PC-9 (cell line): ENCODE measurements at places on chromosomes 4 and X. TPM values are rescaled to one million over a fixed set of nuclear protein-coding genes. Genes with fewer than 3 reads are reported as not detected.

The NPFFR2 gene
- not detected in 2 replicates for total RNA-seq

The CXCL10 gene
- not detected in 2 replicates for total RNA-seq

DNA sequence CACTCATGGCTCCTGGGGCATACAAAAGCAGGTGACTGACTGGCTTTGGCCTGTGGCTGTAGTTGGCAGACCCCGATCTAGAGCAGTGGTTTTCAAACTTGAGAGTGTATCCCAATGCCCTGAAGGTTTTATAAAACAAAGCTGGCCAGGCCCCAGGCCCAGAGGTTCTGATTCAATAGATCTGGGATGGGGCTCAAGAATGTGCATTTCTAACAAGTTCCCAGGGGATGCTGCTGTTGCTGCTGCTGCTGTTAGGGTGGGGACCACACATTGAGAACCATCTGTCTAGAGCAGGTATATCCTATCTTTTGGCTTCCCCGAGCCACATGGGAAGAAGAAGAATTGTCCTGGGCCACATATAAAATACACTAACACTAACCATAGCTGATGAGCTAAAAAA, 7.3 kb downstream of the AIFM1 start:
- no peak for DNase-seq
- H3K36me3 ChIP-seq: peaks cover 21% of the 10 kb centered on the region; the same call in 1 of the 2 replicates
- H3K4me1 ChIP-seq: no peaks in the 10 kb centered on the region
- H3K27me3 ChIP-seq: no peaks in the 10 kb centered on the region
- no peak overlapping the region for H3K27ac ChIP-seq

- H3K27me3 ChIP-seq: no peaks in the 10 kb centered on the region
- DNase-seq: peak; percentile 41
- peak overlapping the region; percentile 86 for H3K4me3 ChIP-seq
- H3K4me1 ChIP-seq: peaks cover 17% of the 10 kb centered on the region; the same call in 1 of the 2 replicates
- H3K27ac ChIP-seq: peak overlapping the region; percentile 86
- H3K36me3 ChIP-seq: no peaks in the 10 kb centered on the region
These were observed 1.0 kb upstream of the ARHGAP4 start for GRCh38 chrX:153926858-153927671.

DNA sequence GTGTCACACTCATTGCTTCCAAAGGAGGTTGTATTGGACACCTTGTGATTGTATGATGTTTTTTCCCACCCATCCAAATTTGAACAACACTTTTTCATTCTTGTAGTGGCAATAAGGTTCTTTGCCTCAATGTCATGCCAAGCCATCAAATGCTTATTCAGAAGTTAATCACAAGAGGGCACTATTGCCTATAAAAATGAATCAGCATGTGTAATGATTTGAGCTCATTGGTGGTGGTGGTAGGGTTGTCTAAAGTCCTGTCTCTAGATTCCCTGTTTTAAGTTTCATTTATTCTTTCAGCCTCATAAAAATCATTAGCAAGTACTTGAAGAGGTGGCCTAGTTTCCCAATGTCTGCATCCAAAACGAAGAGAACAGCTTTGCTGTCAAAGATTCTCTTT, 37.0 kb downstream of the IRS4 start:
- no peak overlapping the region for H3K4me3 ChIP-seq
- H3K27ac ChIP-seq: no peak overlapping the region
- no peak for DNase-seq
- no peaks in the 10 kb centered on the region for H3K36me3 ChIP-seq

DNA sequence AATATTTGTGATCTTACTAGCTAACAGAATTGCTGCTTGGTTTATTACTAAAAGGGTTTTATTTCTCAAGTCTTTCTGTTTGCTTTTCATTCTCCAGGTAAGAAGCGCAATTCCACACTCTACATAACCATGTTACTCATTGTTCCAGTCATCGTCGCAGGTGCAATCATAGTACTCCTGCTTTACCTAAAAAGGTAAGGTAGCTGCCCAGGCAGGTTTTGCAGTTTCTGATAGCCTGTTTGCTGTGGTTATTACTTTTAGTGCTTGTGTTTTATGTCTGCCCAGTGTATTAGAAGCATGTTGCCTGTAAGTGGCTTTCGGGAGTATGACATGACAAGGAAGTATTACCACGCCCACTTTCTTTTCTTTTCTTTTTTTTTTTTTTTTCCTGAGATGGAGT, 46.4 kb downstream of the IL13RA1 start:
- H3K4me3 ChIP-seq: no peak overlapping the region
- 0 out of 2 replicates have a peak, but pooled peaks cover 5% of the 10 kb centered on the region for H3K4me1 ChIP-seq
- H3K36me3 ChIP-seq: peaks cover 3% of the 10 kb centered on the region
- H3K27ac ChIP-seq: peak overlapping the region; percentile 39
- DNase-seq: peak; percentile 74

GRCh38 chr4:70515367-70516250, 2.8 kb upstream of the AMTN start:
- no peaks in the 10 kb centered on the region for H3K4me1 ChIP-seq
- DNase-seq: no peak
- H3K27ac ChIP-seq: no peak overlapping the region
- no peak overlapping the region for H3K4me3 ChIP-seq

- H3K4me1 ChIP-seq: no peaks in the 10 kb centered on the region
- no peak overlapping the region for H3K27ac ChIP-seq
- no peaks in the 10 kb centered on the region for H3K36me3 ChIP-seq
- no peak for DNase-seq
- H3K27me3 ChIP-seq: no peaks in the 10 kb centered on the region
- H3K4me3 ChIP-seq: no peak overlapping the region
These were observed 216.6 kb downstream of the PDGFC start for GRCh38 chr4:156754832-156755570.

- H3K27me3 ChIP-seq: no peaks in the 10 kb centered on the region
- H3K27ac ChIP-seq: no peak overlapping the region
- no peak for DNase-seq
- no peaks in the 10 kb centered on the region for H3K4me1 ChIP-seq
- no peak overlapping the region for H3K4me3 ChIP-seq
These were observed 239.6 kb upstream of the VCX start for GRCh38 chrX:7603387-7603786.

- no peak overlapping the region for H3K4me3 ChIP-seq
- H3K27ac ChIP-seq: no peak overlapping the region
- H3K27me3 ChIP-seq: no peaks in the 10 kb centered on the region
- no peaks in the 10 kb centered on the region for H3K4me1 ChIP-seq
- H3K36me3 ChIP-seq: no peaks in the 10 kb centered on the region
These were observed 47.0 kb upstream of the MID1IP1 start for GRCh38 chrX:38754102-38754790.

- no peak overlapping the region for H3K27ac ChIP-seq
- H3K4me1 ChIP-seq: no peaks in the 10 kb centered on the region
- DNase-seq: no peak
- no peak overlapping the region for H3K4me3 ChIP-seq
- H3K36me3 ChIP-seq: no peaks in the 10 kb centered on the region
These were observed 58.5 kb upstream of the PITX2 start for GRCh38 chr4:110681381-110681780.

DNA sequence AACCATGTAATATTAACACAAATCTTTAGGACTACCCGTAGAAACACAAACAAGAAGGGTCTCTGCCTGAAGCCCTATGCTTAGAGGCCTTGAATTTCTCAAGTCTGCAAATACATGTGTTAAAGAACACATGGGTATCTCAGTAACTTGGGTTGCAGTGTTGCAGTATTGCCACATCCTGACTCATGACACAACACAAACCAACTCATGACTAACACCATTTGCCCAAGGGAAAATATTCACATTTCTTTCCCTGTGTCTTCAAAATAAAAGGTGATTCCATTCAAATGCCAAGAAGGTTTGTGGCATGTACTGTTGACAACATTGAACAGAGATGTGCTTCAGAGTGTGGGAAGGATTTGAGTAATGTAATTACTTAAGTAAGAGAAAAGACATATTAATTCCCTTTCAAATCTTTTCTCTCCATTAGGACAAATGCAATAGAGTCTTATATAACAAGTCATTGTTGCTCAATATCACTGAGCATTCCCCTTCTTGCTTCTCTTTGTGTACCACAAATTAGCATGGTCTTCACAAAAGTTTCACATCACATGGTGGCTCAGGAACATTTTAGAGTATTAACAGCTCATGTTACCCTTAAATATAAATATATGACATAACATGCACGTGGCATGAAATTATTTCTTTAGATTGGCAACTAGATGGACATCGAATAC, 487.1 kb downstream of the STPG2 start:
- H3K27ac ChIP-seq: no peak overlapping the region
- no peak overlapping the region for H3K4me3 ChIP-seq
- peaks cover 8% of the 10 kb centered on the region; the same call in 1 of the 2 replicates for H3K4me1 ChIP-seq
- H3K36me3 ChIP-seq: no peaks in the 10 kb centered on the region

GRCh38 chr4:71441186-71442169, 102.7 kb downstream of the SLC4A4 start:
- no peak overlapping the region for H3K27ac ChIP-seq
- H3K4me3 ChIP-seq: no peak overlapping the region
- no peaks in the 10 kb centered on the region for H3K4me1 ChIP-seq
- no peaks in the 10 kb centered on the region for H3K27me3 ChIP-seq
- H3K36me3 ChIP-seq: no peaks in the 10 kb centered on the region
- no peak for DNase-seq

DNA sequence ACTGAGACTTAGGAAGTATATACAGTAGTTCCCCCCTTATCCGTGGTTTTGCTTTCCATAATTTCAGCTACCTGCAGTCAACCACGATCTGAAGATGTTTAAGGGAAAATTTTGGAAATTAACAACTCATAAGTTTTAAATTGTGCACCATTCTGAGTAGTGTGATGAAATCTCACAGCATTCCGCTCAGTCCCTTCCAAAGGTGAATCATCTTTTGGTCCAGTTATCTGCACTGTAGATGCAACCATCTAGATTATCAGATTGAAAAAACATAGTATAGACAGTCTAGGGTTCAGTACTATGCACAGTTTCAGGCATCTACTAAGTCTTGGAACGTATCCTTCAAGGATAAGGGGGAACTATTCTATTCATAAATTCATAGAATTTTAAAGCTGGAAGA, 109.0 kb downstream of the ANXA3 start:
- H3K4me1 ChIP-seq: peaks cover 17% of the 10 kb centered on the region
- H3K27ac ChIP-seq: no peak overlapping the region
- H3K36me3 ChIP-seq: no peaks in the 10 kb centered on the region
- DNase-seq: no peak
- H3K4me3 ChIP-seq: no peak overlapping the region

GRCh38 chrX:12789976-12790375, 1.2 kb upstream of the PRPS2 start:
- no peaks in the 10 kb centered on the region for H3K27me3 ChIP-seq
- DNase-seq: no peak
- H3K4me3 ChIP-seq: no peak overlapping the region
- H3K36me3 ChIP-seq: no peaks in the 10 kb centered on the region

DNA sequence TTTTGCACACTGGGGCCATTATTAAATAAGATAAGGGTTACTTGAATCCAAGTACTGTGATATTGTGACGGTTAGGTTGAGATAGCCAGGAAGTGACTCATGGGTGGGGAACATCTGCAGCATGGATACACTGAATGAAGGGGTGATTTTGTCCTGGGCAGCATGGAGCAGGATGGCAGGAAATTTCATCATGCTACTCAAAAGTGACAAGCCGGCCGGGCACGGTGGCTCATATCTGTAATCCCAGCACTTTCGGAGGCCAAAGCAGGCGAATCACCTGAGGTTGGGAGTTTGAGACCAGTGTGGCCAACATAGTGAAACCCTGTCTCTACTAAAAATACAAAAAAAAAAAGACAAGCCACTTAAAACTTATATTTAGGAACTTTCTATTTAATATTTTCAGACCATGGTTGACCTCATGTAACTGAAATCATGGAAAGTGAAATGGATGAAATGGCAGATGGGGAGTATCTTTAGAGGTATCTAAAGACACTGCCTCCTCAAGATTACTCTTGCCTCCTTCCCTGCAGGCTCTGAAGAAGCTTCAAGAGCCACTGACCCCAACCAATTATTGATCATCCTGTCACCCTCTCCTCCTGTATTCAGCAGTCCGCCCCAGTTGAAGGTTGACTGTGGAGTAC, 3.9 kb upstream of the TRIM60 start:
- no peak overlapping the region for H3K27ac ChIP-seq
- no peaks in the 10 kb centered on the region for H3K4me1 ChIP-seq
- H3K4me3 ChIP-seq: no peak overlapping the region

DNA sequence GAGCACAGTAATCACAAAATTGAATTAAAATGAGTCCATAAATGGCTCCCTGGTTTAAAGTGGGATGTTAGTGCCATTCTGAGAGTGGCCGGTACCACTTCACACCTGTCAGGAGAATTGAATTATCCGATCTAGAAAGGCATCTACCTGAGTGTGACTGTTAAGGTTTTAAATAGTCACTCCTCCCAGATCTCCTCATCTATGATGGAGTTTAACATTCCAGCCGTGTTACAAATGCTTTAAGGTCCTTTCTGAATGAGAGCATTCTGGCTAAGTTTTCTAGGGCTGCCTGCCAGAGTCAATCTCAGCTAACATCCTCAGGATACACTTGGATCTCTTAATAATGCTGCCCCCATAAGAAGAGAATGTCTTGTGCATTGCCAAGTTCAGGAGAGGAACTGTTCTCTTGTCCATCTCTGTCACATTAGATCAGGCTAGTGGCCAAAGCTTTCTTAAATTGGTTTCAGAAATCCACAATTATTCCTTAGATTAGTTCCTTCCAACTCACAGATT, 231.1 kb downstream of the SLC39A8 start:
- H3K36me3 ChIP-seq: no peaks in the 10 kb centered on the region
- H3K27me3 ChIP-seq: no peaks in the 10 kb centered on the region
- no peak overlapping the region for H3K27ac ChIP-seq
- H3K4me3 ChIP-seq: no peak overlapping the region
- H3K4me1 ChIP-seq: no peaks in the 10 kb centered on the region
